ENCODE measurements at places on chromosomes 7 and 10.

- no peak for DNase-seq
These were observed 72.2 kb downstream of the LANCL2 start for GRCh38 chr7:55437375-55437774.

- no peak for DNase-seq
These were observed 12.6 kb downstream of the BLVRA start for GRCh38 chr7:43771128-43771527.

DNA sequence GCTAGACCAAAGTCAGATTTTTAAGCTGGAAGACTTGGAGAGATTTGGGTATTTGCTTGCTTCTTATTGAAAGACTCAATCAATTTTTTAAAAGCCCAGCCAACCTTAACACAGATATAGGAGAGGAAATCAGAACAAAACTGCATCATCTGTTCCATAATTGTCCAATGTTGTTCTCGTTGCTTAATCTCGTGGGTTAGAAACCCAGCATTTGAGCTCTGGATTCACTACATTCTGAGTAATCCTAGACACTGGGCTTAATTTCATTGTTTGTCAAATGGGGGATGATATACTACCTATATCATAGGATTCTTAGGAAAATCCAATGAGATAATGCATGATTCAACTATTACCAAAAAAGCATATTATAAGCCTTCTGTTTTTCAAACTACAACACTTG is 48.9 kb downstream of the CALD1 start:
- no peak for DNase-seq

GRCh38 chr10:33801705-33802104 is 467.2 kb upstream of the NRP1 start:
- DNase-seq, result no peak

DNA sequence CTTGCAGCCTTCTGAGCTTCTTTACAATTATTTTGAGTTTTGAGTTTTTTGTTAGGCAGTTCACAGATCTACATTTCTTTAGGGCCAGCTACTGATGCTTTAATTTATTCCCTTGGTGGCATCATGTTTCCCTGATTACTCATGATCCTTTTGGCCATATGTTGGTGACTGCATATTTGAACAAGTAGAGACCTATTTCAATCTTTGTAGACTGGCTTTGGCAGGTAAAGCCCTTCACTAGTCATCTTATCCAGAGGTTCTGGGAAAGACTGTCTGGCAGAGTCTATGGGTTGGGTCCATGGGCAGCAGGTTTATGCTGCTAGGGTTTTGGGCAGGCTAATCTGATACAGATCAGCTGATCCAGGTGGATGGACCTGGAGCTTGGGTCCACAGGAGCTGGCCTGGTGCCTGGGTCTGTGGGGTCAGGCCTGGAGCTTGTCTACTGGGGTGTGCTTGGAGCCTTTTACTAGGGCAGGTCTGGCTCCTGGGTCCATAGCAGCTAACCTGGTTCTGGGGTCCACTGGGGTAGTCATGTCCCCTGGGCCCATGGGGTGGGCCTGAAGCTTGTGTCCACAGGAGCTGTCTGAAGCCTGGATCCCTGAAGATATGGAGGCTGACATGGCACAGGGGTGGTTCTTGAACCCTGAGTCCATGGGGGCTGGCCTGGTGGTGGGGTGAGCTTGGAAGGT is 72.7 kb downstream of the GPR85 start:
- DNase-seq, result peak; percentile 23

DNA sequence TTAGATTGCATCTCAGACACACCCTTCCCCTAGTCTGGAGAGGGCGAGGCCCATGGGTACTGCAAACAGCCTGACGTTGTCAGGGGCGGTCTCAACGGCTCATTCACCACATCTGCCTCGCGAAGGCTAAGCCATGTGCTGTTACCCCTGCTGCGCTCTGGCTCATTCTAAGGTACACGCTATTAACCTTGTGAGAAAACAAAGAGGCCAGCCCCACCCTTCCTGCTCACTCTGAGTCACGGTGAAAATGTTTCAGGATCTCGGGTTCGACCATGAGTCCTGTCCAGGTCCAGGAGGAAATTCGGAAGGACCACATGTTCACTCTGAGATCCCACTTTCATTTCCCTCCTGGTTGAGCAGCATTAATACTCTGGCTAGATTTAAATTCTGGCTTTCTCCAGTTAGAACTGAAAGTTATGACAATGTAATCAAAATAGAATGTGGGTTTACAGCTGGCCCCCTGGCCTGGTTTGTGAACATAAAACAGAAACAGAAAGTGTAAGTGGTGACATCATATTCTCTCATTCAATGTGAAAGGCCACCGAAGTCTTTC is 55.2 kb downstream of the EGFR start:
- DNase-seq, result peak; percentile 100

GRCh38 chr10:126197036-126197543 is 191.2 kb downstream of the ADAM12 start:
- DNase-seq, result no peak

DNA sequence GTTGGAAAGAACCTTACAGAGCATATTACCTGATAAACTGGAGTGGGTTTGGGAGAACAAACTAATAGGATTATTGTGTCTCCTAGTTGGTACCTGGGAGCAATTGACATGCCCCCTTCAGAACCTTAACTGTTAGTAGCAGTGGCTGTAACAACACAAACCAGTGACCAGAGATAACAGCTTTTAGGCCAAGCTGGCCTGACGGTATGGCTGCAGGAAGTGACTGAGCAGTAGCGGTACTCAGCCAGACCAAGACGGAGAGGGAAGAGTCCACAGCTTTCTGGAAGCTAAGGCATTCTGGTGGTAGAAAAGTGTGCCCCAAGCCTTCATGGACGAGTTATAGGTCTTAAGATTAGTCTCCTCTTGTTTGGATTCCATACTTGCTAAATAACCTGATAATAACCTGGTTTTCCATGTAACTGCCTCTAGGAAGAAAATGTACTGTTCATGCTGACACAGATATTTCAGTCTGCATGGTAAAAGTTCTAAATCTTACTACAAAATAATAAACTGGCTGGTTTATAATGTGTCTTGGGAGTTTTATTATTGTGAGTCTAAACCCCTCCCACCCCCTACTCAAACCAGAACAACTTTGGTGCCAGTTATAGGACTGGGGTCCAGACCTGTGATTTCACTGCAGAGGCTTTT is 11.3 kb downstream of the NOLC1 start:
- DNase-seq, result no peak

- peak; percentile 96 for DNase-seq
These were observed 63.7 kb downstream of the ZNRF2 start for GRCh38 chr7:30348083-30348560.

DNA sequence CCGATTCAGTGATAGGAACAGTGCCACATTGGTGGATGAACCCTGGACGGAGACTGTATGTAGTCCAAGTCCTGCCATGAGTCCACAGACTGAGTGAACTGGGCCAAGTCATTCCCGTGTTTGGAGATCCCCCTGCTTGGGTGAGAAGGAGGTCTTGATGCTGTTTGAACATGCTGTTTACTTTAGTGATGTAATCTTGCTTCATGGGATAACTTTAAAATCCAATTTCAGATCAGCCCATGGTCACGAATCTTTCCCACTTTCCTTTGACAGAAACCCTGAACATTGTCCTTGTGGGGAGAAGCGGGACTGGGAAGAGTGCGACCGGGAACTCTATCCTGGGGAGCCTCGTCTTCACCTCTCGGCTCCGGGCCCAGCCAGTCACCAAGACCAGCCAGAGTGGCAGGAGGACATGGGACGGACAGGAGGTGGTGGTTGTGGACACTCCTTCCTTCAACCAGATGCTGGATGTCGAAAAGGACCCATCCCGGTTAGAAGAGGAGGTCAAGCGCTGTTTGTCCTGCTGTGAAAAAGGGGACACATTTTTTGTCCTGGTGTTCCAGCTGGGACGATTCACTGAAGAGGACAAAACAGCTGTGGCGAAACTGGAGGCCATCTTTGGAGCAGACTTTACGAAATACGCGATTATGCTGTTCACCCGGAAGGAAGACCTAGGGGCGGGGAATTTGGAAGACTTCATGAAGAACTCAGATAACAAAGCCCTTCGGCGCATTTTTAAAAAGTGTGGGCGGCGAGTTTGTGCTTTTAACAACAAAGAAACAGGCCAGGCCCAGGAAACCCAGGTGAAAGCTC is 26.6 kb downstream of the GIMAP8 start:
- DNase-seq, result no peak

- no peak for DNase-seq
These were observed 1.4 kb upstream of the TMEM26 start for GRCh38 chr10:61454541-61454940.

DNA sequence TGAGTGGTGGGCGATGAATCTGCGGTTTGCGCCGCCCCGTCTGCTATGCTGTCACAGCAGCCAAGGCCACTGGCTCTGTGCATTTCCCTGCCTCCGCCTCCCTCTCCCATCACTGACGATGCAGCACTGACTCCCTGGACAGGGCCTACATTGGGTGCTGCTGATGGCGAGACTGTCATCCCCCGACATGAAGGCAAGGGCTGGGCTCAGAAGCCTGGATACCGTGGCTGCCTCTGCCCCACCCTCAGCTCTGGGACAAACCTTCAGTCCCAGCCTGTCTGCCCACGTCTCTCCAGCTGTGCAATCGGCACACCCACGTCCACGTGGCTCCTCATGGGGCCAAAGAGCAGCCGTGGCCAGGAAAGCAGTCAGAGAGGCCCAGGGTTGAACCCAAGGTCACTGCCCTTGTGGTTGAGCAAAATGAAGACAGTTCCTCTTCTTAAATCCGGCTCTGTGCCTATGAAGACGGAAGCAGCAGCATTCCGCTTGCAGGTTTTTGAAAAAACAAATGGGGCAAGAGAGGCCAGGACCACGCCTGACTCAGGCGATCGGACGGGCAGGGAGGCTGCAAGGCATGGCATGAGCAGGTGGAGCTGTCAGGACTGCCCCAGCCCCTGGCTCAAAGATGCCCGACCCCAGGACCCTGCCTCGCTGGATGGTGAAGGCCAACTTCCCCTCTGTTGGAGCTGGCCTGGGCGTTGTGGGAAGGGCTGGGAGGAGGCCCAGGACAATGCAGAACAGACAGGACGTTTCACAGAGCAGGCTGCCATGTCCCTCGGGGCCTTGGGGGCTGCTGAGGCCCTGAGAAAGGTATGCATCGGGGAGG is 517.5 kb downstream of the DNAJB6 start:
- no peak for DNase-seq

DNA sequence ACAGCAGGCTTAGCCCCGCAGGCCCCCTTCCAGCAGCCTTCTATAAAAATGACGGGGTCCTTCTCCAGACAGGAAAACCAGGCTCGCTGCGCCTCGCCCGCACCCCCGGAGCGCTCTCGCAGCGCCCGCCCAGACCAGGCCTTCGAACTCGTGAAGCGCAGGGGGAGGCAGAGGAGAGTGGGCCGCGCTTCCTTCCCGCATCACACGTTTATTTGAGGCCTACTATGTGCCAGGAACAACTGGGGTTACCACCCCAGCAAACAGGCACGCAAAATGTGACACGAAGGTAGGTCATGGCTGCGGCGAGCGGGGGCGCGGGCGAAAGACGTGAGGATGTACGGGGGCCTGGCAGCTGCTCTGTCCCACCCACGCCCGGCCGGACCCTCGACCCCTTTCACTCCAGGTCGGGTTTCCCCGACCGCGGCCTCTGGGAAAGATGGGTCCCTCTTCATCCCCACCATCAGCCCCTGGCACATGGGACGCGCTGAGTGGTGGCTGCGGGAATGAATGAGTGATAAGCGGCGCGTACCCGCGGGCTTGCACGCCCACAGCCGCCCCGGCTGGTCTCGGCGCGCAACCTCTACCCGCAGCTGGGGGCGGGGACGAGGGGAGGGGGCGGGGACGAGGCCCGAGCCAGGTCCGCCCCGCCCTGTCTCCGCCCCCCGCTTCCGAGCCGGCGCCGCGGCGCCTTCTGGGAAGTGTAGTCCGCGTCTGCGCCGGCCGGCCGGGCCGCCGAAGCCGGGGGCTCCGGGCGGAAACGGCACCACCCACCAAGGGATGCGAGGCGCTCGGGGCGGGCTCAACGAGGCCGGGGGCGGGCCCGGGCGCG is 59.1 kb downstream of the ZNF467 start:
- DNase-seq, result peak; percentile 86

- DNase-seq, result peak; percentile 83
These were observed 119.5 kb downstream of the CFAP58 start for GRCh38 chr10:104472957-104473745.

GRCh38 chr10:31921031-31921430 is 7.6 kb downstream of the ARHGAP12 start:
- no peak for DNase-seq

DNA sequence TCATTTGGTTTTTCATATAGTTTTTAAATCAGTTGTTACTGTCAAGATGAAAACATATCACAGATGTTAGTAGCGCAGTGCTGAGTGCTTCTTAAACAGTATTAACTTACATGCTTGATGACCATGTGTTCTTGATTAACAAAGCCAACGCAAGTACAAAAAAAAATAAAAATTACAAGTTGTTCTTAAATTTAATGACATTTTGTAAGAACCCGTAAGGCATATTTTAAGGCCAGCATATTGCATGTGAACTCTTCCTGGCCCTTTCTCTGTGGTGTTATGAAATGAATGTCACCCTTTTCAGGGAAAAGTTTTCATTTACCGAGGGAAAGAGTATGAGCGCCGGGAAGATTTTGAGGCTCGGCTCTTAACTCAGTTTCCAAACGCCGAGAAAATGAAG is 140.4 kb upstream of the NPS start:
- no peak for DNase-seq

DNA sequence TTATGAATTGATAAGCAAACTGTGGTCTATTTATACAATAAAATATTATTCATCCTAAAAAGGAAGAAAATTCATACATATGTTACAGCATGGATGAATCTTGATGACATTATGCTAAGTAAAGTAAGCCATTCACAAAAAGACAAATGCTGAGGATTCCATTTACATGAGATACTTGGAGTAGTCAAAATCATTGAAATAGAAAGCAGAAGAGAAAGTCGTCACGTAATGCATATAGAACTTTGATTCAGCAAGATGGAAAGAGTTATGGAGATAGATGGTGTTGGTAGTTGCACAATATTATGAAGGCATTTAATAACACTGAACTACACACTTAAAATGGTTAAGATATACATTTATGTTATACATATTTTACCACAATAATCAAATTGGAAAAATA is 309.7 kb upstream of the KLF6 start:
- no peak for DNase-seq

DNA sequence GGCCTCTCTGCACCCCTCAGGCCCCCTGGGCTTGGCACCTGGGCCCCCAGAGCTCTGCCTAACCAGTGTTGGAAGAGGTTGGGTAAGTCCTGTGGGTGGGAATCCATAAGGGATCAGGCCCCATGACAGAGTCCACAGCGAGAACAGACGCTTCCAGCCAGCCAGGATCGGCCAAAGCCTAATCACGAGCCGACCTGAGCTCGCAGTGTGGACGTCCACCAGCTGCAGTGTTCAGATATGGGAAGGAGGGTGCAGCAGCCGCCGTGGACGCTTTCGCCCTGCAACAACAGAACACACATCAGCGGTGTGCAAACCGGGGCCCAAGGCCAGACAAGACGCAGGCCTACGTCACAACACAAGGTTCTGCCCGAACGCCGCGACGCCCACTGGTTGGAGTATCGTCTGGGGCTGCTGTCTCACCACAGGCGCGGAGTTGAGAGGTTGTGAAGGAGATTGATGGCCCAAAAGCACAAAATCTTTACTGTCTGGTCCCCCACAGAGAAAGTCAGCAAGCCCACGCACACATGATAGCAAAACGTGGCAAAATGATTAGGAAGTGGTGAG is 102.1 kb downstream of the FOXL3 start:
- no peak for DNase-seq

GRCh38 chr10:38740102-38740501 is 646.0 kb downstream of the ZNF37A start:
- no peak for DNase-seq

Data from ELR (cell line).